CD4-positive, alpha-beta memory T cell (primary cell): ENCODE measurements at places on chromosomes 4 and X.
A peak's percentile ranks its signal among the peaks of the same experiment; 100 is the strongest.

- DNase-seq: peak; percentile 59
Measured at GRCh38 chr4:6942238-6942800, 32.7 kb downstream of the TBC1D14 start.

DNA sequence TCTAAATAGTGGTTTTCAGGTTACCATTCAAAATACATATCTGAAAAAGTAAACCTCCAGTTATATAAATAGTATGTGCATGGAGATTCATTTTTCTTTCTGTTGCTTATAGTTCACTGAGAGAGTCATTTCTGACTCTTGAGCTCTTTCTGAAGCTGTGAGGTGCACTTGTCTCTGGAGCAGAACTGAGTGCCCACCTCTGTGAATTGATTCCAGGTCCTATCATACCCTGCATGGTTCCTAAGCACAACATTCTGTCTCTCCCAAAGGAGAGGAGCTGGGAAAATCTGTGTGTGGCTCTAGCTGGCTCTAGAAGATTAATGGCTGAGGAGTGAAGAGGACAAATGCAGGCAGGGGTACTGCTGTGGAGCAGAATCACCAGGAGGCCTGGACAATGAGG lies 161.6 kb upstream of the HCCS start:
- DNase-seq: no peak

- DNase-seq: no peak
Measured at GRCh38 chr4:19010761-19011160, 989.2 kb upstream of the LCORL start.

GRCh38 chr4:139890816-139891215 lies 225.2 kb downstream of the MGST2 start:
- no peak for DNase-seq

GRCh38 chrX:43707812-43708548 lies 51.9 kb downstream of the MAOA start:
- no peak for DNase-seq

GRCh38 chr4:55437356-55437796 lies 41.6 kb downstream of the TMEM165 start:
- DNase-seq: no peak

DNA sequence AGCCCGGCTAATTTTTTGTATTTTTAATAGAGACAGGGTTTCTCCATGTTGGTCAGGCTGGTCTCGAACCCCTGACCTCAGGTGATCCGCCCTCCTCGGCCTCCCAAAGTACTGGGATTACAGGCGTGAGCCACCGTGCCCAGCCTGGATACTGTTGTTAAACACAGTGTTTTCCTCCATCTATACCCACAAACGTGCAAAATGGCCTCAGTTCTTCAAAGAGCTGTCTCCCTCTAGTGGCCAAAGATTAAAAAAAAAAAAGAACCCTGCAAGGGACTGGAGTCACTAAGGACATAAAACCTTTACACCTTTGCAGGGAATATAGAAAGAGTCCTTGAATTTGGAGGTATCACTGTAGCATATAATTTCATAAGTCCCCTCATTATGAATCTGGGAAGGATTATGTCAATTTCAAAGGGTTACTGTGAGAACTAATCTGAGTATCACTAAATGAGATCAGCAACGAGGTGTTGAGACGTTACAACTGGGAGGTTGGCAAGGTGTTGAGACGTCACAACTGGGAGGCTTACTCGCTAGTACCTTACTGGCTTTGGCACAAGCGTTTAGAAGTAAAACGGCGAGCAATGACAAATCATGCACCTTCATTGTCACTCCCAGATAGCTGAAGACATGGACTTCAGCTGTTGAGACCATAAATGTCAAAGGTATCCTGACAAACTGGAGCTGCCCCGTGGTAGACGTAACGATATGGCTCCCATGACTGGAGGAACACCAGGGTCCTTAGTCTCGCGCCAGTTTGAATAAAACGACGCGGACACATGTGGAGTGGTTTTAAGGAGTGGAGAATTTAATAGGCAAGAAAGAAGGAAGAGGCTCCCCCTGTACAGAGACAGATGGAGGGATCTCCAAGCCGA lies 33.4 kb upstream of the ENPP6 start:
- DNase-seq: no peak

DNA sequence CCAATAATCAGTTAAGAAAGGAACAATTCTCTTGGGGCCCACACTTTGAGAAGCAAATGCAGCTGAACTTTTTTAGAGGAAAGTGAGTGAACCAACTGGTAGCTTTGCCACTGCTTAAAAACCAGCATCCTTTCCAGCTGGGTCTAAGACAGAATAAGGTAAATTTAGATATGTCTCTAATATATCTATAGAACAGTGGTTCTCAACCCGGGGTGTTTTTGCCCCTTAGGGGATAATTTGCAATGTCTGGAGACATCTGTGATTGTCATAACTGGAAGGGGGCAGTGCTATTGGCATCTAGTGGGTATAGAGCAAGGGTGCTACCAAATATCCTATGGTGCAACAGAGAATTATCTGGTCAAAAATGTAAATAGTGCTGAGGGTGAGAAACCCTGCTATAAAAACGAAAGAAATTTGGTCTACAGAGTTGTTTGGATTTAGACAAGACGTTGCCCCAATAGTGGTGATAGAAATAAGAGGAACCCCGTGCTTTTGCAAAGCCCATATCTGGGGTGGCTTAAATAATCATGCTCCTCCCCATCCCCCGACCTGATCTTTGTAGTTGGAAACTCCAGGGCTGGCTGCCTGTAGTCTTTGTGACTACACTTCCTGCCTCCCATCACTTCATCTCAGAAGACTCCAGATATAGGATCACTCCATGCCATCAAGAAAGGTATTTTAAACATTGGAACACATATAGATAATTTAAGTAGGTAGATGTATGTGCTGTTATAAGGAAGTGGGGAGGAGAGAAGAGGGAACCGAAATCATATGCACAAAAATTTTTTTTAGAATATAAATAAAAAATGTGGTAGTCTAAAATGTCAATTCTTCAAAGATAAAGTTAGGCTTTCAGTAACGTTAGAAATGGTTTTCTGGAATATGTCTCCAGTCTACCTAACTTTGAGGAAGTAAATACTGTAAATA lies at the start of gene TLR7:
TSS of gene TLR7 (plus strand) at position 622 of the 927 bp plus-strand sequence. CDS start 507 bp downstream, outside the sequence.
- DNase-seq: no peak

- no peak for DNase-seq
Measured at GRCh38 chrX:66632473-66632872, 6.4 kb downstream of the EDA2R start.

- no peak for DNase-seq
Measured at GRCh38 chr4:5916229-5916628, 23.3 kb upstream of the CRMP1 start.

DNA sequence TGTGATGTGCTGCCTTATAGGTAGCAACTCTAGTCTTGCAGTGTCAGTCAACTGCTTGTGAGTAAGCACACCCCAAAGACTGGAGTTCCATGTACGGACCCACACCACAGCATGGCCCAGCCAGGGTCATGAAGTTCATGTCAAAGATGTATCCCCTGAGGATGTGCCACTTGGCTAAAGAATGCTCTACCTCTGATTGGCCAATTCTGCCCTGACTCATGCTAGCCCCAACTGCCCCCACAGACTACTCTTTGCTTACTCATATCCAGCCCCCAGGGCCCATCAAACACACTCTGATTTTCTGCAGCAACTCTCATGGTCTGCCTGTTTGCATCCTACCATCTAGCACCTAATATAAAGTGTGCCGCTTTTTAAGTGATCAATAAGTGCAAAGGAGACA lies 62.5 kb downstream of the CHRDL1 start:
- no peak for DNase-seq
